Neural crest cell (in vitro differentiated cells): ENCODE measurements at places on chromosomes 5 and 9. TPM values are rescaled to one million over a fixed set of nuclear protein-coding genes. Genes with fewer than 3 reads are reported as not detected.

Gene CDKN2B
- not detected in 2 replicates for total RNA-seq

Gene OBP2B
- total RNA-seq, result not detected in 2 replicates

Gene GRM6
- total RNA-seq, result not detected in 2 replicates

Gene CARD6
- not detected in 2 replicates for total RNA-seq

Gene ADGRD2
- 0.44 TPM in 1 of 2 replicates, not detected in the other for total RNA-seq

Gene GCNT4
- total RNA-seq, result 0.39 and 0.56 TPM in 2 replicates

DNA sequence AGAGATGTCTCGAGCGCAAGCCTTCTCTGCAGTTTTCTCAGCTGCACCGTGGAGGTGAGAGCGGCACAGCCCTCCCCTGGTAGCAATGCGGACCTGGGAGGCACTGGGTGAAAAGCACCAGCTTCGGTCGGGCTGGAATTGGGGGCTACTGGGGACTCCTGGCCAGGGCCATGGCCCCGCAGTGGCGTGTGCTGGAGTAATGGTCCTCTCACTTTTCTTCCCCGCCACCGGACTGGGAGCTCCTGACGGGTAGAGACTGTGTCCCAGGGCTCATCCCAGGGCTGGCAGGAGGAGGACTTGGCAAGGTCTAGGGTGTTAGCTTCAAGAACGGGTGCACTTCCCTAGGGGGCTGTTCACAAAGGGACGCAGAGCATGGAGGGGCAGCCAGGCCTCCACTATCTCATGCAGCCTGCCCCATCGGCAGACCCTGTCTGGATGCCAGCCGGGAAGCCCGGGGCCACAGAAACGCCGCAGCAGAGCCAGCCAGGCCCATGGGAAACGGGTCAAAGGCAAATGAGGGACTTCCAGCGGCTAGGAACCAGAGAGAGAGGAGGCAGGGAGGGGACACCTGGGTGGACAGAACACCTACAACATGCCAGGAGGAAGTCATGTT lies 92.6 kb upstream of the MVB12B start:
- no peaks in the 10 kb centered on the region for H3K4me1 ChIP-seq
- DNase-seq, result no peak
- H3K36me3 ChIP-seq, result no peaks in the 10 kb centered on the region
- no peak overlapping the region for H3K27ac ChIP-seq

DNA sequence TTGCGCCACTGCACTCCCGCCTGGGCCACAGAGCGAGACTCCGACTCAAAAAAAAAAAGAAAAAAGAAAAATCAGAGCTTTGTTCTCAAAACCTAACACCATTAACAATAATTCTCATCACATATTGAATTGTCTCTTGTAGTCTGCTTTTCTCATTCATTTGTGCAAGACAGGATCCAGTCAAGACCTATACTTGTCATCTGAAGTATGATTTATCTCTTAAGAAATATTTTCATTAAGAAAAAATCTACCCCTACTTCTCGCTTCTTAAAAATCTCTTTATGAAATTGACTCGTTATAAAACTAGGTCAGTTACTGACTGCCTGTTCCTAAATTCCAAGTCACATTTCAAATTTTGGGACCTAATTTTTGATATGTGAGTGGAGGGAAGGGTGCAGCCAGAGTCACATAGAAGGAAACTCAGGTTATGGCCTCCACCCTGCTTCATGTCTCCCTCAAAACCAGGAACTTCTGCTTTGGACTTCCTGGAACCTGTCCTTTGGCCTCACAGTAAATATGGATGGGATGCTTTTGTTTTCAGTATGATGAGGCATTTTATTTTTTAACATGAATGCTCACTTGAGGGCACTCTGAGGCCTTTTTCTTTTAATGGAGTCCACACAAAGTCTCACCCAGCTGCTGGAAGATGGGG lies 18.9 kb downstream of the ZNF169 start:
- H3K4me1 ChIP-seq, result no peaks in the 10 kb centered on the region
- no peak overlapping the region for H3K4me3 ChIP-seq
- H3K27me3 ChIP-seq, result no peaks in the 10 kb centered on the region
- no peak overlapping the region for H3K27ac ChIP-seq
- peaks cover 56% of the 10 kb centered on the region for H3K36me3 ChIP-seq

GRCh38 chr5:116674881-116675625 lies 100.4 kb upstream of the SEMA6A start:
- no peaks in the 10 kb centered on the region for H3K36me3 ChIP-seq
- H3K4me3 ChIP-seq, result no peak overlapping the region
- no peak for DNase-seq
- H3K4me1 ChIP-seq, result peaks cover 35% of the 10 kb centered on the region

GRCh38 chr9:104999136-104999535 lies 71.2 kb upstream of the ABCA1 start:
- no peaks in the 10 kb centered on the region for H3K36me3 ChIP-seq
- H3K27me3 ChIP-seq, result no peaks in the 10 kb centered on the region
- no peak for DNase-seq
- no peak overlapping the region for H3K27ac ChIP-seq
- peaks cover 16% of the 10 kb centered on the region for H3K4me1 ChIP-seq

DNA sequence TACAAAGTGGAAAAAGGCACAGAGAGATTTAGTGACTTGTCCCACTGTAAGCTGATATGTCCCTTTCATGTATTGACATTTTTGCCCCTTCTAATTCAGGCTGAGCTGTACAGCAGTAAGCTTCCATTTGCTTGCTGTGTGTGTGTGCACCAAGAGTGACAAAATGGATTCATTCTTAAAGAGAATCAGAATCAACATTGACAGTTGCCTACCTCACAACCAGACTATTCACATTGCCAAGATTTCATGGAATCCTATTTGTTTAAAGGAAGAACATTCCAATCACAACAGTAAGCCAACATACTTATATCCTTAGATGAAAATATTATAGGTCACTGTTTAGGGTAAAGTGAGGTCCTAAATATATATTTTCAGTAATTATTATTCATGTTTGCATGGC lies 102.6 kb downstream of the TMEM232 start:
- no peaks in the 10 kb centered on the region for H3K36me3 ChIP-seq
- peaks cover 6% of the 10 kb centered on the region for H3K4me1 ChIP-seq
- no peak overlapping the region for H3K4me3 ChIP-seq
- no peak overlapping the region for H3K27ac ChIP-seq

DNA sequence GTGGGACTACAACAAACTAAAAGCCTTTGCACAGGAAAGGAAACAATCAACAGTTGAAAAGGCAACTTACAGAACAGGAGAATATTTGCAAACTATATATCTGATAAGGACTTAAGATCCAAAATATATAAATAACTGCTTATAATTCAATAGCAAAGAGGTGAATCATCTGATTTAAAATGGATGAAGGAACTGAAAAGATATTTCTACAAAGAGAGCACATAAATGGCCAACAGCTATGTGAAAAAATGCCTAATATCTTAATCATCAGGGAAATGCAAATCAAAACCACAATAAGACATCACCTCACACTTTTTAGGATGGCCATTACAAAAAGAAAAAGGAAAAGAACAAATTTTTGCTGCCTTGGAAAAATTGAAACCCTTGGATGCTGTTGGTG lies 100.4 kb downstream of the LURAP1L start:
- H3K4me1 ChIP-seq, result peaks cover 10% of the 10 kb centered on the region
- H3K4me3 ChIP-seq, result no peak overlapping the region
- H3K27me3 ChIP-seq, result no peaks in the 10 kb centered on the region
- no peaks in the 10 kb centered on the region for H3K36me3 ChIP-seq

DNA sequence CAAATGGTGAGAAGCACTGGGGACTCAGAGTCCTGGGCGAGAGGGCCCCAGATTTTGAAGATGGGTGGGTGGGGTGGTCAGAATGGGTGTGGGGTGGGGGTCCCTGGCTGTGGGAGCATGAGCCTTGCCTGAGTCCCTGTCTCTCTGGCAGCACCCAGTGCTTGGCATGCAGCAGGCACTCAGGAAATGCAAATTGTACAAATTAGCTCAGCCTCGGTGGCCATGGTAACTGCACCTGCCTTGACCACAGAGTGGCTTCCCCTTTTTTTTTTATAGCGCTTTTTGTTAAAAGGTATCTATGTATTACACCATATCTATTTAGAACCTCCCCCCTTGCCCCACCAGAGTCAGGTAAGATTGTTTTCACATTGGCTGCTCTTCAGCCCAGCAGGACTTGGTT lies 19.2 kb upstream of the PITX1 start:
- peaks cover 92% of the 10 kb centered on the region for H3K27me3 ChIP-seq
- H3K4me1 ChIP-seq, result no peaks in the 10 kb centered on the region

DNA sequence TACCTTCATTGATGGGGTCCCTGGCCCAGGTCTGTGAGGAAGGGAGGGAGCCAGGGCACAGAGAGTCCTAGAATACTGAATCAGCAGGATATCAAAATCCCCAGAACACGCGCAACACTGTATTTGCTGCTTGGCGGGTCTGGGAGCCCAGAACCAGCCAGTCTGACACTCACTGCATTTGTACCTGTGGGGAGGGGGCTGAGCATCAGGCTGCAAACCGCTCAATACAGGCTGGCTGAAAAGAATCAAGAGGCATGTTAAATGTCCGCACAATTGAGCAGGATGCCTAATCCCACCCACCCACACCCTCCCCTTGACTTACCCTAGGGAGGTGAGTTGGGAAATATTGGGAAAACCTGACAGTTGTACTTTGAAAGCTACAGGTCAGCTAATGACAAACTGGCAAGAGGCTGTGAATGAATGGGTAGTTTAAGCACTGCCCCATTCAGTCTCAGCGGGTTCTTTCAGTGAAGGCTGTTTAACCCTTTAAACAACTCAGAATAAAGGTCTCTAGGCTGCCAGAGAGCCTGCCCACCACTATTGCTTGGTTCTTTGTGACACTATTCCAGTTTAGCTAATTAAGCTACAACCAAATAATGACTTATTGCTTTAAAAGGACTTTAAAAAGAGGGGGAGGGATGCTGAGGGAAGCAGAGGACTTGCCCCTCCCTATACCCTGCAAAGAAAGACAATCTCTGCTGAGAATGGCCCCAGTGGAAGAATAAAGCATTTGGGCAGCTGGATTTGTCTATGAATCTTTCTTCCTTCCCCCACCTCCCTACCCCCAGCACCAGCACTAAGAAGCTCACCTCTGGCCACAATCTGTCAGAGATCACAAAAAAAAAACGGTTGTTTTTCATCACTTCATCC lies 5.0 kb downstream of the SPRY4 start:
- H3K4me3 ChIP-seq, result peak overlapping the region; percentile 83
- H3K27me3 ChIP-seq, result peaks cover under 1% of the 10 kb centered on the region
- peak overlapping the region; percentile 70 for H3K27ac ChIP-seq
- H3K4me1 ChIP-seq, result peaks cover 86% of the 10 kb centered on the region
- peaks cover 2% of the 10 kb centered on the region for H3K36me3 ChIP-seq
- DNase-seq, result no peak
